Left colon (tissue), 2 donors: ENCODE measurements at places on chromosomes 7 and 10. TPM values are rescaled to one million over a fixed set of nuclear protein-coding genes. Genes with fewer than 3 reads are reported as not detected.

DNA sequence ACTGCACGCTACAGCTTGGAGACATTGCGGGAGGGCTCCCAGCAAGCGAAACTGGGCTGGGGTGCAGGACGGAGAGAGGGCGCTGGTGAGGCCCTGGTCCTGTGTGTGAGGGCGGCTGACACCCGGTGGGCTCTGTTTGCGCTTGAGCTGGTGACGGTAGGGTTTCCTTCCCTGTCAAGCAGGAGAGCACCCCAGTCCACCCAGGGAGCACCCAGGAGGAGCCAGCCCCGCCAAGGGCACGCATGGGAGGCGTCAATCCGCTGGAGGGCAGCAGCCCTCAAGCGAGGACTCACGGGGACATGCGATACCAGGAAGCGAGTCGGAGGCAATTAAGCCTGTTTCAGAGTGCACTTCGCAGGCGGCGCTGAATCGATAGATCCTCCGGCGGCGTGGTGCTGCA lies 109.4 kb downstream of the MAD1L1 start:
- no peak for DNase-seq

DNA sequence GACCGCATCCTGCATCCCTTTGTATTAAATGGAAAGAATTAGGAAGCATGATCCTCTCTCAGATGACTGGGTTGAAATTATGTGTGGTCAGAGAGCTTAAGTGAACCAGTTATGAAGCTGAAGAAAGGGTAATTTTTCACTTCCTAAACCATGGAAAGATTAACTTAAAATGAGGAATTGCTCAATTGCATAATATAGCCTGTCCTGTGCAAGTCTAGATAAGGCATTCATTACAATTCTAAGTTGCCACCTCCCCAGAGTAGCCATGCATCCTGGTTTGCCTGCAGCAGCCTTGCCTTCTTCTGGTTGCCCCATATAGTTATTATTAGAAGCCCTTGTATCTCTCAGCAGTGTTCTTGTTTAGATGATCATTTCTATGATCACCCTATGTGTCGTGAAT lies 45.3 kb downstream of the STARD3NL start:
- DNase-seq = no peak

DNA sequence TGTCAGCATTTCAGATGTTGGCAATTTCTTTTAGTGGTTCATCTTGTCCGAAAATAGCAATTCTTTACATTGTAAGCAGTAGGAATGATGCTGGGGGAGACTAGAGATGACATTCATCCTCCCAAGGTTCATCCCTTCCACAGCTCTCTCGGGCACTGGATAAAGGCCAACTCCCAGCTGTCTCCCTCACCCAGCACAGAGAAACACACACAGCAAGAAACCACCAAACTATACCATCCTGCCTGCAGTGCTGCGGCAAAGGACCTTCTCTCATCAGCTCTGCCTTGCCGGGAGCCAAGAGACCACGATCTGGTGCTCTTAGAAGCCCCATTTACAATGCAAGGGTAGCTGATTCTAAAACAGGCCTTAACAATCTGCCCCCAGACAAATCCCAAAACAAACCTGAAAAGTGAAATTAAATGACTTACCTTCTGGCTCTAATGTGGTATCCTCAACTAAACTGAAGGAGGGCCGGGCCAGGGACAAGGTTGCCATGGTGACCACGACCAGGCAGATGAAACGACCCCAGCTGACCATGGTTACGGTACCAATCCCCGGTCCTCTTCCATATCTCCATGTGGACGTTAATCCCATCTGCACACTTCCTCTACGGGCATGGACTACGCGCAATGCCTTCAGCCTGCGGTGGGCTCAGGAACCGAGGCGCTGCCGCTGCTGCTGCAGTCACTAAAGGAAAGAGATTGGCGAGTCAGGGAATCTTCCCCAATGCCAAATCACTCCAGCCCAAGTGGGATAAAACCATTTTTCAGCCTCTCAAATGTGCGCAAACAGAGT lies 4.8 kb downstream of the FGFR2 start:
- DNase-seq = peak; percentile 13

DNA sequence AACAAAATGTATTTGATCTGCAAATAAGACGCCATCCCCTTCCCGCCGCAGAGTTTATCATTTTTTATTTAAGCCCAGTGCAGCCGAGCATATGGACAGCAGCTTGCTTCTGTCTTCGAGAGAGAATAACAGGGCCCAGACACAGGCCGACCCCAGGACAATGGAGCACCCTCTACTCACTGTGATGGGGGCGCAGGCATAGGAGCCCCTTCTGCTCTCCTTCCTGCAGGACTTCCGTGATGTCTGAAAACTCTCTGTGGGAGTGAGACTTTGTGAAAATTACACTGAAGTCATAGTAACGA lies 134.8 kb downstream of the OAT start:
- DNase-seq = no peak

DNA sequence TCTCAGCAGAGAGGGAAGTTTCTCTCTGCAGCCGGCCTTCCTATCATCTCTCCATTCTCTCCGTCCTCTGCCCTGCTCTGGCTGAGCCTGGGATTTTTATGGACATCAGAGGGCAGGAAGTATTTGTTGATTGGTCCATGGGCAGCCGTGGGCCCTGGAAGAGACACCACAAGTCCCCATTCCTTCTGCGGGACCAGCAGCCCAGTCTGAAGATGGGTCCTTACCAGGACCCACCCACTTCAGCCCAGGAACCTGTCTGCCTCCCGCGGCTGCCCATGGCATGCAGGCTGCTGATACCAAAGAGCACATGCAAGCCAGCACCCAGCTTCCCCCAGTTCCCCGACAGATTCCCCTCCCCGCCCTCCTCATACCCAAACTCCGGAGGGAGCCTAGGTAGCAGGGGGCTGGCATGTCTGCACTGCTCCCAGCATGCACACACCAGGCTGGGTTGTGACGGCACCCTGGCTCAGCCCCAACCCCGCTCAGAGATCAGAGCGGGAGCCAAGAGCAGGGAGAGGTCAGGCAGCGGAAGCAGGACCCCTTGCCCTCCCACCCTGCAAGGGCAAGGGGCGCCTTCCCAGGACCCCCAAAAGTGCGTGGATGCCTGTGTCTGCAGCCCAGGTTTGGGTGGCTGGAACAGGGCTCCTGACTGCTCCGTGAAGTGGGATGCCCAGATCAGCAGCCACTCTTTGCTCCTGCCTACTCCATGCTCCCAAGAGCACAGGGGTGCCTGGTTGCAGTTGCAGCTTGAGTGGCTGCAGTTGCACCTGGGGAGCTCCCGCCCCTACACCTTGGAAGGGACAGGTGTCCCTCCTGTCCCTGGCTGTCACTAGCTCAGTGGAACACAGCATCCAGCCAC lies 538.6 kb upstream of the POT1 start:
- no peak for DNase-seq

DNA sequence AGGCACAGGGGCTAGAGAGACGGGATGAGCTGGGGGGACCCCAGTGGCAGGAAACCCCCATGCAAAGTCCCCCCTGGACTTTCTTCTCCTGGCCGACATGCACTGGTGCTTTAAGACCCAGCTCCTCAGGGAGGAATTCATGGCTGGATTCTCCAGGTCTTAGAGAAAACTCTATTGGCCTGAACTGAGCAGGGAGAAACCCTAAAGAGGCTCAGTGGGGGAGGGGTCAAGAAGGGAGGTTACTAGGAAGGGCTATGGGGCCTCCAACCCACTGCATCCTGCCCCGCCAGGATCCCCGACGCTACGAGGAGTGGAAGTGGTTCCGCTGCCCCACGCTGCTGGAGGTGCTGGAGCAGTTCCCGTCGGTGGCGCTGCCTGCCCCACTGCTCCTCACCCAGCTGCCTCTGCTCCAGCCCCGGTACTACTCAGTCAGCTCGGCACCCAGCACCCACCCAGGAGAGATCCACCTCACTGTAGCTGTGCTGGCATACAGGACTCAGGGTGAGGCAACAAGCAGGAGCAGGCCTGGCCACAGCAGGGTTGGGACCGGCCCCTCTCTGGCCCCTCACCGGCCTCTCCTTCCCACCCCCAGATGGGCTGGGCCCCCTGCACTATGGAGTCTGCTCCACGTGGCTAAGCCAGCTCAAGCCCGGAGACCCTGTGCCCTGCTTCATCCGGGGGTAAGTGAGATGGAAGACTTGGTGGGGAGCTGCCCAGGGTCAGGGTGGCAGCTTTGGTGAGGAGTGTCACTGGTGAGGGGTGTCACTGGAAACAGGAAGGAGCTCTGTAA lies 13.8 kb downstream of the ATG9B start:
- DNase-seq = no peak

DNA sequence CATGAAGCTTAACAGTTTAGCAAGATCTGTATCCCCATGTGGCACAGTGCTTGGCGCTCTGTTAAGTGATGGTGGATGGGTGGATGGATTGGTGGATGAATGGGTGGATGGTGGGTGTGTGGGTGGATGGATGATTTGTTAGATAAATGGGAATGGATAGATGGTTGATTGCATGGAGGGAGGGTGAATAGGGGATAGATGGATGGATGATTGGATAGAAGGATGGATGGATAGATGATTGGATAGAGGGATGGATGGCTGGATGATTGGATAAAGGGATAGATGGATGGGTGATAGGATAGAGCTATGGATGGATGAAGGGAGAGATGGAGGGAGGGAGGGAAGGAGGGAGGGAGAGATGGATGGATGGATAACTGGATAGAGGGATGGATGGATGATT lies 229.7 kb downstream of the CUX1 start:
- DNase-seq = no peak

DNA sequence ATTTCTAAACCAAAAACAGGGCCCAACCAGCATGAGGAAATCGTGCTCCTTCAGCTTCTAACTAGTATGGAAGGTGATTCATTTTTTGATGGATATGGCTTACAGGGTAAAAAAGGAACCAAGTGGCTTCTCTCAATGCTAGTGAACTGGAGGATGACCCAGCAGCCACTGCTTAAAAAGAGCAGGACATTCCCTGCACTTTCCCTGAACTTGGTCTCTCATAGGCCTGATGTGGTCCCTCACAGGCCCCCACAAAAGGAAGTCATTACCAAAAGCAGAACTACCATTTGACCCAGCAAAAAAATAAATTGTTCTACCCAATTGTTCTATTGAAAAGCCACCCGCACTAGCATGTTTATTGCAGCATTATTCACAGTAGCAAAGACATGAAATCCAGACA lies 188.8 kb downstream of the CALN1 start:
- DNase-seq = no peak

- no peak for DNase-seq
Measured at GRCh38 chr10:10699427-10699826, 318.2 kb upstream of the CELF2 start.

GRCh38 chr10:75430000-75430763 lies 1.2 kb upstream of the LRMDA start:
- DNase-seq = peak; percentile 60

DNA sequence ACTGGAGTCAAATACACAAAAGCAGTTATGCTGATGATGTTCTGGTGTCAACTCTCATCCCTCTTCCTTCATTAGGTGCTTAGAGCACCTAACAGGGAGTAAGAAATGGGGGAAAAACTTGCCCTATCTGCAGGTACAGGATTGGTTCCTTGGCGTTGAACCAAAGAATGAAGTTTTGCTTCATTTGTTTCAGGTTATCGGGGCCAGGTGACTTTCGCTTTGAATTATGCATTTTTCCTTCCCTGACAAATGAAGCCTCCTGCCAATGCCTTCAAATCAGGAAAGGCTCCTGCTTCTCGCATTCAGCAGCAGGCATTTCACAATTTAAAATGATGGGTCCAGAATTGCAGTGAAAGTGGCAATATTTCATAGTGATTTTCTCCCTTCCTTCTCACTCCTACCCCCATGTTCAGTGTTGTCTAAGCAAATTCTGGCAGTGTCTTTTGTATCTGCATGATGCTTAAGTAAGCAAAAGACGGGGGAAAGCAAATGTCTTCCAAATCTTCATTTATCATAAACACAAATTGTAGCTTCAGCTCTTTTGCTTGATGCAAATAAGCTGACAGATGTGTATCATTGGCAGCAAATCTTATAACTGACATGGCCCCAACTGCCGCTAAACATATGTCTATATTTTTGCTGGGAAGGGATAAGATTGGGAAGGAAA lies 29.4 kb downstream of the DNAJB9 start:
- DNase-seq = no peak

DNA sequence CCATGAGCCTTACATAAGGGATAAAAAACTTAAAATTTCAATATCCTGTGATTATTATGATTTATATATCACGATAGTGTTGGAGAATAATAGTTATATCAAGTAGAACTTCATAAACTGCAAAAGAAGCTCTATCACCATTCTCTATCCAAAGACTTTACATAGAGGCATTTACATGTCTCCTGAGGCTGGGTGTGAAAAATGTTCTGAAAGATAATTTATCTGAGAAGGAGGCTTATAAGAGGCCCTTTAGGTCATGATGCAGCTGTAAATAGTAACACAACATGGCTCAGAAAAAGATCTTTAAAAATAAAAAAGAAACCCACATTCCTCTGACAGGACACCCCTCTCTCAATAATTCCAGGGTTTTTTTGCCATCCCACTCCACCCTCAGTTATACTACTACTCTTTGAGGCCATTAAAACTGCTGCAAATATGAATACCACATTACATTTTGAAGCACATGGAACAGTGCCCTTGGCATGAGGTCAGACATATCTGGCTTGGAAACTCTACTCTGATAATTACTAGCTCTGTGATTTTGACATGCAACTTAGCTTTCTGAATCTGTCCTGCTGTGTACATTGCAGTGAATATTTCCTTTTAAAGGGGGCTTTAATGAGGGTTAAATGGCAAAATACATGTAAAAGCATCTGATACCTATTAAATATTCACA lies 55.5 kb downstream of the SLC16A12 start:
- DNase-seq = no peak

DNA sequence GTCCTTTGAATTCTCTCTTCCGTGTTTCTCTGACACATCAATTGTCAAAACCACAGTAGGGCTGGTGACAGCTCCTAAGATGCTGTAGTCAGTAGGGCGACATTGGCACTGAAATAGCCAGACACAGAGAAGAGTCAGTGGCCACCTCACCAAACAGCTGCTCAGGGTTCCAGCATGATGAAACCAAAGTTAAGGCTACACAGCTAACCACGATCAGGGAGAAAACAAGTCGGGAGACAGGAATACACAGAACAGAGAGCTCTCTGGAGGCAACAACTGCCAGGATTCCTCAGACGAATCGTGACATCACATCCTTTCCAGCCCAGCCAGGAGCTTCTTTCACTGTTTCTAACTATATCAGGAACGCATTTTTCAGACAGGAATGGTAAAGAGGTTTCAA lies 922.2 kb downstream of the SORCS1 start:
- DNase-seq = no peak

GRCh38 chr10:119408969-119409371 lies 133.5 kb downstream of the RGS10 start:
- no peak for DNase-seq

The SOSTDC1 gene
- total RNA-seq = 7.1 TPM

The CALD1 gene
- 161 TPM for total RNA-seq

The SFR1 gene
- total RNA-seq = 5.6 TPM

The ATOH7 gene
- total RNA-seq = 0.22 TPM

The SH2D4B gene
- not detected for total RNA-seq

The GRM3 gene
- not detected for total RNA-seq

The PKD2L1 gene
- 0.20 TPM for total RNA-seq

The PTN gene
- total RNA-seq = 1.3 TPM

The GOLGA7B gene
- 0.42 TPM for total RNA-seq

The TUBAL3 gene
- total RNA-seq = 38.6 TPM

The GIMAP8 gene
- total RNA-seq = 5.5 TPM

The CTNNA3 gene
- 0.21 TPM for total RNA-seq
